ENCODE measurements at places on chromosomes 7 and 10.

DNA sequence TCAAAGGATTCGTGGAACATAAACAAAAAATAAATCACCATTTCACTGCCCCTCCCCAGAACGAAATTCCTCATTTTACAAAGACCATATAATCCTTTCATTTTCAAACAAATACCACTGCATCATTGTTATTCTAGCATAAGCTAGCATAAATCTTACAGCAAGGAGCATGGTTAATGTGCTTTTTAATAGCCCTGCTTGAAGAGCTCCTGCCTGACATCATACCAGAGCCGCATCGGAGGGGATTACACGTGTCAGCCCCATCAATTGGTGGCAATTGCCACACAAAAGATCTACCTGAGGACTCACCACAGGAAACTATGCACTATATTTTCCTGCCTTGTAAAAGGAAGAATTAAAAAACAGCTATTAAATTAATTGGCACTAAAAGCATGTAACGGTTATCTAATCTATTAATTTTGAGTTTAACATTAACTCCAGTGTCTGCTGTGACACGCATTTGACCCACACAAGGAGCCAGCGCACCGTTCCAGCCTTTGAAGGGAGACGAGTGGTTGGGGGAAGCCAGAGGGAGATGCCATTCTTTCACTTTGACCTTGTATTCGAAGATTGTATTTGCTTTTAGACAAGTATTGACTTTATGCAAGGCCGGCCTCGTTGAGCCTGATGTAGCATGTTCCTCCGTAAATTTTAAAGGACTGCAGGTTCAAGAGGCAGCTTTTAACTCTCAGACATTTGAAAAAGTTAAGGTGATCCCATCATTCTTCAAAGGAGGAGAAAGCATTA, 261.1 kb upstream of the RNF32 start:
- DNase-seq = no peak

DNA sequence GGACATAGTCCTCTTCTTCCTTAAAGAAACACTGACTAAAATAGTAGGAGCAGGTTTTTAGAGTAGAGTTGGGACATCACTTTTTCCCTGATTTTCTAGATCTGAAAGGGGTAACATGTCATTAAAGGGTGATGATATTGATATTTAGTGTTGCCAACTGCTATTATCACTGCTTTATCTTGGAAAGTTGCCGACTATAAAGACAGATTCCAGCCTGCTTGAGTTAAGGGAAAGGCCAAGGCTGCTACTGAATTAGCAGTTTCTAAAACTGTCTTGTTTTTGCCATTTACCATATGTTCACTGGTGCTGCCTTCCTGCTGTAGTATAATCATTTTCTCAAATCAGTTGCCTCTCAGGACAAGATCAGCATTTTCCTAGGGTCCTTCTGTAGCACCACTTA, 29.7 kb downstream of the AP3M1 start:
- no peak for DNase-seq

- peak; percentile 29 for DNase-seq
These were observed 8.8 kb downstream of the LIMK1 start for GRCh38 chr7:74092321-74092963.

GRCh38 chr7:129017933-129018538, 36.9 kb downstream of the TNPO3 start:
- DNase-seq = no peak

GRCh38 chr7:37385787-37386186, 62.9 kb downstream of the ELMO1 start:
- no peak for DNase-seq

GRCh38 chr7:29276199-29276598, 81.6 kb downstream of the CHN2 start:
- DNase-seq = no peak

DNA sequence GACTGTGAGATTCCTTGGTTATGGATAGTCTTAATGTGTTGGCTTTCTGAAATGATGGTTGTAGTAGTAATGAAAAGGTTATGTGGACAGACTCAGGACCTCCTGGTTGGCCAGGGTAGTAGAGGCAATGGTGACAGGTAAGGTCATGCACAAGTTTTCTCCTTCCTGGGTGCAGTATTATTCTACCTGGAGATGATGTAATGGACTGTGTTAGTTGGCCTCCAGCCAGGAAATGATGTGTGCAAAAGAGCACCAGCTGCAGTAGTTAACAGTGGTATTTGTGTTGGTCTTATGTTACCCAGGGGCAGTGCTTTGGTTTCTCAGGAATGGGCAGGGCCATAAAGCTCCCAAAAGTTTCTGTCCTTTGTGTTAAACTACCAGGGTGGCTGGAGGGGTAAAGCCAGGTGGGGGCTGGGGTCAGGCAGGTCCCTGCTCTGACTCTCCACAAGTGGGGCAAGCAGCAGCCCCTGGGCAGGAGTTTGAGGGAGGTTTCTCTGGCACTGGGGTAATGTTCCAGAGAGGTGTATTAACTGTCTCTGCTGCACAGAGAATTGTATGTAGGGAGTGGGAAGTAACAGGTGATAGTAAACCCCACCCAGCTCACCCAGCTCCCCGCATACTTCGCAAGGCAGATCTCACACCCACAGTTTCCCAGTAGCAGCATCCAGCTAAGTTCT, 36.3 kb downstream of the GPR22 start:
- DNase-seq = no peak

DNA sequence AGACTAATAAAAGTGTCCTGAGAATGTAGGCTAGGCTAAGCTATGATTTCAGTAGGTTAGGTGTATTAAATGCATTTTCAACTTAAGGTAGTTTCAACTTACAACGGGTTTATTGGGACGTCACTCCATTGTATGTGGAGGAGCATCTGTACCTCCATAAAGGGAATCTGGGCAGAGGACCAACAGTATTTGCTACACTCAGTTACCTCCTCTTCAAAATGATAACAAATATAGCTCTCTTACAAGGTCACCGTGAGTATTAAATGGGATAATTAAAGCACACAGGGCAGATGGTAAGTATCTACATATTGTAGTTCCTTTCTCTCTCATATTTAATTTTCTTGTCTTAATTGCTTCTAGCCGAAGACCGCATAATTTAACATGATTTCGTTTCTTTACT, 59.0 kb upstream of the FGL2 start:
- no peak for DNase-seq

DNA sequence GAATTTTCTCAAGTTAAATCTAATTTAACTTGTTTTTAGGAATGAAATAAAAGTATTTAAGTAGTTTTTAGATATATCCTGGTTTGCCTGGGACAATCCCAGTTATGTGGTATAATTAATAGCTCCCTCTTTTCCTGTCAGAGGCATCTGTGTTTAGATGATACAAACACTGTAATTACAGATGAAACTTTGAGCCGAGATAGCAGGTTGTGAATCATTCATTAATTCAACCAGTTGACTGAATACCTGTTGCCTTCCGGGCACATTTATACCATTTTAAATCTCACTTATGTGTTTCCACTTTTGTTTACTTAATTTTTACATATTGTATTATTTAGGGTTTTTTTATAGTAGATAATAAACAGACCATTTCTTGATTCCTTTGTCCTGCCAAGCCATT, 82.1 kb upstream of the GATA3 start:
- no peak for DNase-seq

DNA sequence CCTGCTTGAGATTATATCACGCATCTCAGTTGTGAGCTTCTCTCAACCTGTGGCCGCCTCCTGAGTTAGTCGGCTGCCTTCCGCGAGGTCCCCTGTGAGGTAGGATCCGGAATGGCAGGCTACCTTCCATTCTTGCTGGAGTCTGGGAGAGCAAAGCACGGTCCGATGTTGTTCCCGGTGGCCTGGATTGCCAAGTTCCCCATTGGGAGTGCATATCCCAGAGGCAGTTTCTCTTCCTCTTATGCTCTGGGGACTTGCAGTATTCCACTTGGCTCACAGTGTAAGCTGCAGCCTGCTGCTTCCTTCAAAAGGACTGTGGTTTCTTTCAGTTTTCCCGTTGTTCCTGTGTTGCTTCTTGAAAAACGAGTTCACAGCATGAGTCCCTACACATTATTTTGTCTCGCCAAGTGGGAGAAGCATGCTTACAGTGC, 225.4 kb upstream of the ZWINT start:
- no peak for DNase-seq

DNA sequence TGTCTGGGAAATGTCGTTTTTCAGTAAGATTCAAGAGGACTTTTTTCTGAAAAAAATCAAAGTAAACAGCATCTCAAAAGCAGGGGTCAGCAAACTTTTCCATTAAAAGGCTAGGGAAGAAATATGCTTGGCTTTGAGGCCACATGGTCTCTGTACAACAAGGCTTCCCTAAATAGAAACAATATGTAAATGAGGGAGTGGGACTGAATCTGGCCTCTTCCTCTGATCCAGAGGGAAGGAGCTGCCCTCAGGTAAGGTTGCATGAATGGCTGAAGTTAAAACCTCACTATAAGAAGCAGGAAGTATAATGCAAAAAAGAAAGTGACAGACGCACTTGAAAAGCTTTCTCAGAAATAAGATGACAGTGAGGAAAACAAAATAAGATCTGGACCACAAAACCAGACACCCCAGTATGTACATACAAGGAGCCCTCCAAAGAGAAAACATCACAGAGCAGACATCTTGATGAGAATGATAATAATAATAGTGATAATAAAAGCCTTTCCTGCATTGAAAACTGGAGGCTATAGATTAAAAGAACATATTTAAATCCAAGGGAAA, 115.2 kb downstream of the PLXNA4 start:
- DNase-seq = no peak

DNA sequence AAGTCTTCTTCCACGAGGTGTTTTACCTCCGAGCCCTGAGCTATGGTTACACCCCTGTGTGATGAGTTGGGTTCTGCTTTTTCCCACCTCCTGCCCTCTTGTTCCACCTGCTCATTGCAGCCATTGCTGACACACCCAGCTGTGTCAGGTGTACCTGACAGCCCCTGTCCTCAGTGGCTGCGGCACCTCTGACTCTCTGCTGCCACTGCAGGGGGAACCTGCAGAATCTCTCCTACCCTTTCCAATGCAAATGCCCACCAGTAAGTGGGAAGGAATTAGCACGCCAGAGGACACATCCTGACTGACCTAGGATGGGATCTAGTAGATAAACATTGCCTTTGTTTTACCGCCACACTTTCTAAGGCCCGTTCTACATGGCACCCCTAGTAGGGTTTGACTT, 600.9 kb upstream of the MKI67 start:
- DNase-seq = no peak

DNA sequence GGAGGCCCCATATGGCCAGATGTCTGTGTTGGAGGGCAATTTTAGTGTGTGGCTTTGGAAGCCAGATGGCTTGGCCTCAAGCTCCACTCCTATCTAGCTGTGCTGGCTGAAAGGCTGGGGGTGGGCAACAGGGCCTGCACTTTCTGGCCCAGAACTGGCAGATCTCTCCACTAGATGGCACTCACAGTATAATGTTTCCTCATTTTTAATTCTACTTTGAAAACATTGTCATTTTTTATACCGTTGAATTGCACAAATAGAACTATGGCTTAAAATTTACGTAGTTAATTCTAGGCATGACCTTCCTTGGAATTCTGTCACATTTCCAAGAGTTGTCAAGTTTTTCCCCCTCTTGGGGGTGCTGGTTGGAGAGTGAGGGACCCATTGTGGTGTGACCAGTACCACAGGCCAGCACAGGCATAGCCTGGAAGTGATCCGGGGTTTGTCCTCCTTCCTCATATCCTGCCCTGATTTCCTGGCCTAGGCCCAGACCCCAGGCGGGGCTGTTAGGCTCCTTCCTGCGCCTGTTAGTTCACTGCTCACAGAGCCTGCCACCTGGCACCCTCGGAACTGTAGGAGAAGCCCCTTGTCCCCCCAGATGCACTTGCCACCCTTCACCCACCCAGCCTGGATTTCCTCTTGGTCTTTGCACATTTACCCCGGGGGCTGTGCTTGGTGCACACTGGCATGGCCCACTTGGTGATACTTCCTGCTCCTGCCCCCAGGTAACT, 52.8 kb downstream of the ARHGAP22 start:
- no peak for DNase-seq

GRCh38 chr10:122419876-122420623, 34.4 kb upstream of the ARMS2 start:
- DNase-seq = no peak

DNA sequence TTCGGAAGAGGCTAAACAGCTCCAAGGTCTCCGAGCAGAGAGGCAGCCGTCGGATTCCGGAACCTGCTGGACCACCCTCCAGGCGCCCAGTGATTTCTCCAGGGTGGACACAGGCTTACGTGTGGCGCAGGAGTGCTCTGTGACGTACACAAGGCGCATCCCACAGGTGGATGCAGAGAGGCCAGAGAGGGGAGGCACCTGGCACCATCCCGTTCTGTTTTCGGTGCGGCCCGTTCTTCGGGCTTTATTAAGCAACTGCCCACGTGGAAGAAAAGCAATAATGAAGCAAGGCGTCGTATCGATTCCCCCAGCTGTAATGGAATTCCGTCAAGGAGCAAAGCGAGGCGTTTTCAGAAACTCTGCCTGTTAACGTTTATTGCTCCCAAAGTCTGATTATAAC, 163.6 kb downstream of the PTPRN2 start:
- no peak for DNase-seq

- no peak for DNase-seq
These were observed 53.8 kb upstream of the SLF2 start for GRCh38 chr10:100858747-100859483.

- DNase-seq = no peak
These were observed 39.5 kb downstream of the DIP2C start for GRCh38 chr10:649798-650440.

DNA sequence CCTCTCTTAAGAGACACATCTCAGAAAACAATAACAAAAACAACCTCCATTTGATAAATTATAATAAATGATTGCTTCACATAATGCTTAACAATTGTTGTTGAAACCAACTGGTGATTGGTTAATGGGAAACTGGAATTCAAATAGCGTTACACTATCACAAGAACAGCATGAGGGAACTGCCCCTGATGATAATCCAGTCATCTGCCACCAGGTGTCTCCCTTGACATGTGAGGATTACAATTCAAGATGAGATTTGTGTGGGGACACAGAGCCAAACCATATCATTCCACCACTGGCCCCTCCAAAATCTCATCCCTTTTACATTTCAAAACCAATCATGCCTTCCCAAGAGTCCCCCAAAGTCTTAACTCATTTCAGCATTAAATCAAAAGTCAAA, 375.9 kb downstream of the BMPER start:
- DNase-seq = no peak

DNA sequence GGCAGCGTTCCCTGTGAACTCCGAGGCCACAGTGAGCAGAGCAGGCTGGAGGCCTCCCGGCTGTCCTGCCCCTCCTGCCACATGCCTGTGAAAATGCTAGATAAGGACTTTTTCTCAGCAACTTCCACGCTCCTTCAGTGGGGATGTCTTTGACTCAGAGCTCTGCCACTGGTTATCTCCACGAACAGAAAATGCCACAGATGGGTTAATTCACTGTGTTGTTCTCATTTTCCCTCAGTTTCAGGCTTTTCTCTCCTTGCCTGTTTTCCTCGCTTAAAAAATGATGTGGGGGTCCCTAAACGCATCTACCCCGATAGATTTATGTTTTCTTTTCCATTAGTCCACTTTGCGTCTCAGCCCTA, 51.3 kb downstream of the IKZF1 start:
- no peak for DNase-seq

GRCh38 chr10:96643920-96644319, 57.1 kb upstream of the TM9SF3 start:
- no peak for DNase-seq

Measured in activated T-cell treated with anti-CD3 and anti-CD28 coated beads, Interleukin-2, amount 50 U/mL, for 24 hours (primary cell).